ENCODE measurements at places on chromosomes 2 and 18. TPM values are rescaled to one million over a fixed set of nuclear protein-coding genes. Genes with fewer than 3 reads are reported as not detected.

DNA sequence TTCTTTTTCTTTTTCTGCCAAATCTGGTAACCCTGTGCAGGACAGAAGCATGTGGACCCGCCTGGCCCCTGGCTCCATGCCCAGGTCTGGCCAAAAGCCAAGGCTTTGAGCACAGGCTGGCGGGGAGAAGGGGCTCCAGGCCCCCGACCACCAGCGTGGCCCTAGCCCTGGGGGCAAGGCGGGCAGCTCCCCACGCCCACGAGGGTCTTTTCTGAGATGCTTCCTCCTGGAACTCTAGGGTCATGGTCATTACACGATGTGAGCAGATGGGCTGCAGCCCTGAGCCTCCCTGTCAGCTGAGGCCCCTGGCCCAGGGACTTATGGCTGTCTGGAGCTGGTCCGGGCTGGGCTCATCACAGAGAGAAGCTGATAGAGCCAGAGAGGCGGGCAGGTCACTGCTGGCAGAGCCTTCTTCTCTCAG is 5.7 kb upstream of the OTOS start:
- no peak for DNase-seq

GRCh38 chr2:165594935-165595255 is 125.4 kb downstream of the CSRNP3 start:
- DNase-seq, result no peak

DNA sequence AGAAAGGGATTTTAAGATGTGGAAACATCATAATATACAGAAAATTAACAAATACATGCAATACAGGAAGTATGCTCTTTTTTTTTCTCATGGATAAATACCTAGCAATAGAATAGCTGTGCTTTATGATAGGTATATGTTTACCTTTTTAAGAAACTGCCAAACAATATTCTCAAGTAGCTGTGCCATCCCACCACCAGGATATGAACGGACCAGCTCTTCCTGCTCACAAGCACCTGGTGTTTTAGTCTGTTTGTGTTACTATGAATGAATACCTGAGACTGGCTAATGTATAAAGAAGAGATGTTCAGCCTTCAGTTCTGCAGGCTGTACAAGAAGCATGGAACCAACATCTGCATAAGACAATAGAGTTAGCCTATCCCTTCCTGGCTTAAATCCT is 19.9 kb upstream of the UGT1A8 start:
- DNase-seq, result no peak

DNA sequence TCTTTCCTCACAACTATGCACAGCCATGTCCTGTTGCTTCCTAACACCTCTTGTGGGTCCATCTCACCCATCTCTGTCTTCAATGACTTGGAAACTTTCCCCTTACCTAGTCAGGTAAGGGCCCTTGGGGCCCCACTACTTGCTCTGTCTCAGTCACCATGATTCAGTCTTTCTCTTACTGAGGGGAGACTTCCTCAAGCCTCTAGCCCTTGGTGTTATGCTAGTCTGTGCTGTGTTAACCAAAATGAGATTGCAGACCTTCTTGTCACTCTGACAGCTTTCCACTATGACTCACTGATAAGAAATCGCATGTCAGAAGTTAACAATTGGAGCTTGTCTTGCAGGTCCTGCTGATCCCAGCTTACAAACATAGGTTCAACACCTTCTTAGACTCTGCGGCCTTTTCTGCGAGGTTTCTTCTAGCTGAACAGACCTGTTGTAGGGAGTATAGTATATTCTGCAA is 65.3 kb downstream of the WDR75 start:
- DNase-seq, result peak; percentile 6

- DNase-seq, result no peak
Measured at GRCh38 chr2:43358410-43359201, 132.2 kb upstream of the ZFP36L2 start.

DNA sequence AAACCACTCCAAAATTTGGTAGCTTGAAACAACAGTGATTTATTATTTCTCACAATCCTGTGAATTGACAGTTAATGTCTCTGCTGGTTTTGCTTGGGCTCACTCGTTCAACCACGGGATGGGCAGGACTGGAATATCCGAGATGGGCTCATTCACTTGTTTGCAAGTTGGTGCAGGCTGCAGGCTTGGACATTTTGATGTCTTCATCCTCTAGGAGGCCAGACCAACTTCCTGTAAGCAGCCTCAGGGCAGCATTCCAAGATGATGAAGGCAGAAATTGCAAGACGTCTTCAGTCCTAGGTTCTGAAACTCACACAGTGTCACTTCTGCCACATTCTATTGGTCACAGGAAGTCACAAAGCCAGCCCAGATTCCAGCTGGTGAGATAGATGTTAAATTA is 47.1 kb downstream of the GPR39 start:
- DNase-seq, result no peak

IL36RN gene
- total RNA-seq, result not detected

RAB6C gene
- not detected for total RNA-seq

ACTG2 gene
- 0.74 TPM for total RNA-seq

LHCGR gene
- not detected for total RNA-seq

COLEC12 gene
- total RNA-seq, result 2.6 TPM

MARCO gene
- not detected for total RNA-seq
